Stimulated activated CD4-positive, alpha-beta T cell treated with anti-CD3 and anti-CD28 coated beads, TNF-alpha, amount 100 ng/mL, for 24 hours (primary cell): ENCODE measurements at places on chromosomes 12 and 14.

DNA sequence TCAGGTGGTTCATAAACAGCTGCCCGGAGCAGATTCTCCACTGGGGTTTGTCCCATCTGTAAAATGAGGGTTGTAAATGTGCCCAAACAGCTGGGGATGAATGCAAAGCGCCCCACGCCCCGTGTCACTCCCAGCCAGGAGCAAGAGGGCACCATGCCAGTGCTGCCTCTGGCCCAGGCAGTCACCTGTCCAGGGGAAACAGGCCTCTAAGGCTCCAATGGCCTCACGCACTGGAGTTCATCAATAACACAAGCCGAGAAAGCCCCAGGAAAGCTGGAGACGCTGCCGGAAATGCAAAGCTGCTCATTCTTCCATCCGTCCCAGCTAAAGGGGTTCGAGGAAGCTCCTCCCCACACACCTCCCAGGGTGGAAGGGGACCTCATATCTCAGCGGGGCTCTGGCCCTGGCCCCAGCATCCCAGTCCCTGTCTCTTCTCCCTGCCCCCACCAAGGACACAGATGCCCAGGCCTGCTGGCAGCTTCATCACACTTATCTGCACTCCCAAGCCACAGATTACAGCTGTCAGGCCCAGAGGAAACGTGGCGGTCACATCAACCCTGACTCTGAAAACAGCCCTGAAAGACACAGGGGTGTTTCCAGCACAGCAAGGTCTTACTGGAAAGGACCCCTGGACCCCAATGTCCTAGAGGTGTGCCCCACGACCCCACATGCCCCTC lies 21.5 kb downstream of the SCARB1 start:
- DNase-seq: no peak

- no peak for DNase-seq
These were observed 10.1 kb downstream of the LTBP2 start for GRCh38 chr14:74601982-74602381.

- DNase-seq: no peak
These were observed 3.8 kb upstream of the INHBE start for GRCh38 chr12:57451233-57451778.

GRCh38 chr12:63955831-63956666 lies 111.5 kb downstream of the SRGAP1 start:
- no peak for DNase-seq

DNA sequence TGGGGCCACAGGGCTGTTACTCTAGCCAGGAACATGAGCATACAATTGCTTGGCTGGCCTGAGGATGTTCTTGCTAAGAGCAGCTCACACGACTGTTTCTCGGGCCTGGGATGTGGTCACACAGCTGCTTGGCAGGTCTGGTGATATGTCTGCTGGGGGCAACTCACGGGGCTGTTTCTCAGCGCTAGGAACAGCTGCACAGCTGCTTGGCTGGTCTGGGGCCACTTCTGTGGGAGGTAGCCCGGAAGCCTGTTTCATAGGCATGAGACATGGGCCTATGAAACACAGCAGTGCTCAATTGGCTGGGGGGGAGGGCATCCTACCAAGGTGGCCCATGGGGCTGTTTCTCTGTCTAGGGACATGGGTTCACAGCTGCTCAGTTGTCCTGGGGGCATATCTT lies 73.4 kb upstream of the DDHD1 start:
- no peak for DNase-seq

DNA sequence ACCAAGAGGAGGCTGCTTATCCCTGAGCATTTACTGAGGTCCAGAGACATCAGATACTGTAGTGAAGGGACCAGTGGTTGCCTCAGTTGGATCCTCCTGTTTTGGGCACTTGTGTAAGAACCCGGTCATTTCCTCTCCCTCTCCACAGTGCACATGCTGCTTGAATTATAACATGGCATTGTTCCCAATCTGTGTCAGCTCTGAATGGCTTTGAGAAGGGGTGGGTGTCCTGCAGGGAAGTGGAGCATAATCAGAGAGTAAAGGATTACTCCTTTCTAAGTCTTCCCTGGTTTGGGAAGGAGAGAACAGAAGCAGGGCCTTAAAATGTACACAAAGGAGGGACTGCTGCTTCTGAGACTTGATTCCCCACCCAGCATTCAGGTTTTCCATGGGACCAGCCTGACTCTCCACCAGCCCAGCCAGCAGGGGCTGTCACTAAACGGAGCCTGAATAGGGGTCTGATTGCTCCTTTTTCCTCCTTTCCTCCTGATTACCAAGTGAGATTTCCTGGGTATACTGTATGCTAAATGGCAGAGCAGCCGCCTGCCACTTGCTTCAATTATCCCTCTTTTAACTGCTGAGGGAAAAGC lies 78.4 kb downstream of the NRXN3 start:
- no peak for DNase-seq

DNA sequence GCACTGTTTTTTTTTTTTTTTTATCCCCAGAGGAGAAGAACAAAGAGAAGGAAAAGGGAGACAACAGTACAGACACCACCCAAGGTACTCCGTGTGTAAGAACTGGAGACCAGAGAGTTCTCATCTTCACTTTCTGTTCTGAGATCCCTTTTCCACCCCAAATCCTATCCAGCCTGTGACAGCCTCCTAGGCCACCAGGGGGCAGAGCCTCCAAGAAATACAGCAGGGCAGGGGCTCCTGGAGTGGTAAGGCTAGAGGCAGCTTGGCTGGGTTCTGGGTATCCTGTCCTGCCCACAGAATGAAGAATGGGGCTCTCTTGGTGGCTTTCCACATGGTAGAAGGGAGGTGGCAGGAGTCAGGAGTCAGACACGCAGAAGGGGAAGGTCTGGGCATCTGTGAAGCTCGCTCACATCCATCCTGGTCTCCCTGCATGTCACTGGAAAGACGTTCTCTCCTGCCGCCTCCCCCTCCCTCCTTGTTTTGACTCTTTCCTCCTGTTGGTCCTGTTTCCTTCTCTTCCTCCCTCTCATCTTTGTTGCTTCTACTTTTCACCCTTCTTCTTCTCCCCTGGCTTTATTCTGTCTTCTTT lies 12.0 kb downstream of the CLSTN3 start:
- DNase-seq: peak; percentile 24

GRCh38 chr14:65371784-65372183 lies 40.7 kb upstream of the FUT8 start:
- no peak for DNase-seq

- no peak for DNase-seq
These were observed 23.6 kb downstream of the RFLNA start for GRCh38 chr12:124318278-124319020.

GRCh38 chr14:61625165-61625564 lies 70.1 kb upstream of the HIF1A start:
- no peak for DNase-seq

- no peak for DNase-seq
These were observed 119.1 kb upstream of the PMCH start for GRCh38 chr12:102316723-102317122.

- no peak for DNase-seq
These were observed 195.0 kb upstream of the FOXG1 start for GRCh38 chr14:28571636-28572035.

DNA sequence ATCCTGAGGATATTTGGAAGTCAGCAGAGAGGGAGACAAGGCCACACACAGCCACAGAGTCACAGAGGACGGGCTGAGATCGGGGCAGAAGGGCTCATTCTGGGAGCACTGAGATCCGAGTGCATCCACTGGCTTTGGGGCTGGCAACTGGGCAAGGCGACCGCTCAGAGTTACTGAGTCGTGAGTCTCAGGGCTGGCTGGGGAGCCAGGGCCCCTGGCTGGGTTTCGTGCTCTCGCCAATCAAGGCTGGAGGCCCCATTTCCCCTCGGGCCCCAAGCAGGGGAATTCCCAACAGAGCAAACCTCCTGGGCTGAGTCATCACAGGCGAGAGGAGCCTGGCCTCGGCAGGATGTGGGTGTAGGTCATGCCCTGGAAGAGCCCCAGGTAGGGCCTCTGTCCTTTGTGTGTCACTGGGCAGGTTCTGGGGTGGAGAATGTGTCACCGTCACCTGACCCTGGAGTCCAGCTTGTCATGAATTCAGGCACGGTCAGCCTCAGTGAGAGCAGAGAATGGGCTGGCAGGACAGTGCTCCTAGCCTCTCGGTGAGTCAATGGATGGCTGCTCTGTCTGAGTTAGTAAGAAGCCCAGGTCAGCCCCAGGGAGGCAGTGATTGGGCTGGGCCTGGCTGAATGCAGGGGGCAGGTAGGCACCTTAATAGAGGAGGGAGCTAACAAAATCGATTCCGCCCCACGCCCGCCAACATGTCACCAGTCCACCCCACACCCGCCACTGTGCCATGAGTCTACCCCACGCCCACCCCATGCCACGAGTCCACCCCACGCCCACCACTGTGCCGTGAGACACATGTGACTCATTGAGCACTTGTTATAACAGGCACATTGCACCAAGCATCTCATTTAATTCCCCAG lies 16.9 kb downstream of the ASB2 start:
- DNase-seq: peak; percentile 95

GRCh38 chr12:76708296-76708695 lies 55.6 kb upstream of the ZDHHC17 start:
- no peak for DNase-seq

- no peak for DNase-seq
These were observed 37.4 kb downstream of the SUSD6 start for GRCh38 chr14:69648480-69649451.

DNA sequence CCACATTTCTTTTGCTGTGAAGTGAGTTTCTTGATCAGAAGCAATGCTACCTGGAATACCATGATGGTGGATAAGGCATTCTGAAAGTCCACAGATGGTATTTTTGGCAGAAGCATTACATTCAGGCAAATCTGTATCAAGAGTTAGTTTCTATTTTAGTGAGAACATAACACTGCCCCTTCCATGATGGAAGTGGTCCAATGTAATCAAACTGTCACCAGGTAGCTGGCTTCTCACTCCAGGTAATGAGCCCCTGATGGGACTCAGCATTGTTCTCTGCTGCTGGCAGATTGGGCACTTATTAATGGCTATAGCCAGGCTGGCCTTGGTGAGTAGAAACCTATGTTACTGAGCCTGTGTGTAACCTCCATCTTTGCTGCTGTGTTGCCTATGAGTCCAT lies 80.7 kb downstream of the KCNA5 start:
- DNase-seq: no peak

DNA sequence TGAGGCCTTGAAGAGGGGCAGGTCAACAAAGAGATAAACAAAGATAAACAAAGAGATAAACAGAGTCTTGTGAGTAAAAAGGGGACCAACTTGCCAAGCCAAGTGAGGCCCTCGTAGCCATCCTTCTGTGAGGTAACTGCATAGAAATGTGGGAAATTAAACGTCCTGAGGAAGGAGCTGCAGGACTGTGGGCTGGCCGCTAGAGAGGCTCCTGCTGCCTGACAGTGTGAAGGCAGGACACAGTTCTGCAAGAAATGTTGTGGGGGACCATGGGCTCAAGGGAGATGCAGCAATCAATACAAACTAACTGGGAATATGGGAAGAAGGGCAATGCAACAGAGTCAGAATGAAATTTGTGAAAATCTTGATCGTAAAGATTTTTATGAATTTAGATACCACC lies 91.9 kb downstream of the SLC8A3 start:
- DNase-seq: no peak

DNA sequence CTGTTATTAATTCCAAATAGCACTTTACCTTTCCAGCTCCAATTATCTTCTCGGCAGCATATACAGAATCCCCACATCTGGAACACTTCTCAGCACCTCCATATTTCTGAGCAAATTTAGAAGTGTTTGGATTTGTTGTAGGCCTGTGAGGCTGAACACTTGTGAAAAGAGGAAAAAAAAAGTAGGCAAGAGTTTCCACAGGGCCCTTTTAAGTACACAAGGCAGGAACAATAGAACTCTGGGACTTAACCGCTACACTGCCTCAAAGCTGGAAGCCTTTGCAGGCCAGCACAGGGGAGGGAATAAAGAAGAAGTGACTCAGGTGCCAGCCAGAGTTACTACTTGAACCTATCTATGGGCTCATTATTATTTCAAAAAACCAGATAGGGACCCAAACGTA lies 18.6 kb downstream of the CSRP2 start:
- no peak for DNase-seq

DNA sequence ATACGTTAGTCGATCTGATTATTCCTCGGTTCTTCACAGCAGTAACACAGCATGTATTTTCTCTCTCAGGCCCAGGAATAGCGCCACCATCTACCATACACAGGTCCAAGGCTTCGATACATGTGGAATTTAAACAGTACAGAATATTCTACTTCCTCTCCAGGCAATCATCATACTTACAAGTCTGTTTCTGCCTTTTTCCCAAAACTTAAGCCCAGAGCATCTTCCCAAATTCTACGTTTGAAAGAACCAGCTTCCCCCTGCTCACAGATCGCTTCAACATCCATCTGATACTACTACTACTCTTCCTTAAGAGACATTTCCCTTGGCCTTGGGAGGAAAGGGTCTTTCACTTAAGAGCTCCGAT lies 626 bp downstream of the TXNDC16 start:
- no peak for DNase-seq

- no peak for DNase-seq
These were observed 96.1 kb upstream of the SLC16A7 start for GRCh38 chr12:59499774-59500173.

- no peak for DNase-seq
These were observed 283.5 kb downstream of the KSR2 start for GRCh38 chr12:117685110-117685926.

GRCh38 chr14:101353422-101353821 lies 207.9 kb upstream of the DIO3 start:
- no peak for DNase-seq

DNA sequence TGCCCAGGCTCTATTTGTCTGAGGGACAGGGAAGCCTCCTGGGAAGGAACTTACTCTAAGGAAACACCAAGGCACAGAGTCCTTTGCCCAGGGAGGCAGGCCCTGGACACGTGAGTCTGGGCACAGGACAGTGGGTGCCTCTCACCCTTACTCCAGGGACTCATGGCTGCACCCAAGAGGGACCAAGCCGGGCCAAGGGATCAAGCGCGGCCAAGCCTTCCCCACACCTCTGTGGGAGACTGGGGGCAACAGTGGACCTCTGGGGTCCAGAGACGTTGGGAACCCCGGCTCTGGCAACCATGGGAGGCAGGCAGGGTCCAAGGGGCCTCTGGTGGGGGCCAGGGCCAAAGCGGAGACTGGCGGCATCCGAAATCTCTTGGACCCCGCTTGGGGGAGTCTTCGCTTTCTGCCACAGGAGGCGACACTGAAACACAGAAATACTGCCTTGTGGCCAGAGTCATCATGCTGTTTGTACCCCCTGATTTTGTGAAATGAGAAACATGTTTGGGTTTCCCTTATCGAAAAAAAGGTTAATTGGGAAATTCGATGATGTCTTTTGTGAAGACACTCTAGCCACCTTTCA lies 51.7 kb upstream of the BCL11B start:
- no peak for DNase-seq

GRCh38 chr14:51504669-51505068 lies 147.0 kb upstream of the FRMD6 start:
- no peak for DNase-seq

GRCh38 chr12:33587784-33588712 lies 148.4 kb upstream of the SYT10 start:
- no peak for DNase-seq

DNA sequence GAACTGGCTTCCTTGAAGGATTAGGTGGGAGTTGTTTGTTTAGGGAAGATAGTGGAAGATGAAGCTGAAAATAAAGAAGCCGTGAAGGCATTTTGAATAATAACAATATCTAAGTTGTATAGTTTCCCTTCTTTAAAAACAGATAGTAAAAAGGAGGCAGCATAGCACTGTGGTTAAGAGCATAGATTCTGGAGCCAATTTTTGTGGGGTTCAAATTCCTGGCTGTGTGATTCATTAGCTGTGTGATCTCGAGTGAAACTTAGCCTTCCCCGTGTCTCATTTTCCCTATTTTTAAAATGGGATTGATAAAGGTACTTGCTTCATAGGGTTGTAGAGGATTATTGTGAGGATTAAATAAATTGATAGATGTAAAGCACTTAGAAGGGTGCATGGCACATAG lies 104.5 kb downstream of the MYRFL start:
- no peak for DNase-seq

- DNase-seq: no peak
These were observed 49.5 kb downstream of the SOCS2 start for GRCh38 chr12:93621986-93622385.
